ENCODE measurements at places on chromosomes 11 and 22.

DNA sequence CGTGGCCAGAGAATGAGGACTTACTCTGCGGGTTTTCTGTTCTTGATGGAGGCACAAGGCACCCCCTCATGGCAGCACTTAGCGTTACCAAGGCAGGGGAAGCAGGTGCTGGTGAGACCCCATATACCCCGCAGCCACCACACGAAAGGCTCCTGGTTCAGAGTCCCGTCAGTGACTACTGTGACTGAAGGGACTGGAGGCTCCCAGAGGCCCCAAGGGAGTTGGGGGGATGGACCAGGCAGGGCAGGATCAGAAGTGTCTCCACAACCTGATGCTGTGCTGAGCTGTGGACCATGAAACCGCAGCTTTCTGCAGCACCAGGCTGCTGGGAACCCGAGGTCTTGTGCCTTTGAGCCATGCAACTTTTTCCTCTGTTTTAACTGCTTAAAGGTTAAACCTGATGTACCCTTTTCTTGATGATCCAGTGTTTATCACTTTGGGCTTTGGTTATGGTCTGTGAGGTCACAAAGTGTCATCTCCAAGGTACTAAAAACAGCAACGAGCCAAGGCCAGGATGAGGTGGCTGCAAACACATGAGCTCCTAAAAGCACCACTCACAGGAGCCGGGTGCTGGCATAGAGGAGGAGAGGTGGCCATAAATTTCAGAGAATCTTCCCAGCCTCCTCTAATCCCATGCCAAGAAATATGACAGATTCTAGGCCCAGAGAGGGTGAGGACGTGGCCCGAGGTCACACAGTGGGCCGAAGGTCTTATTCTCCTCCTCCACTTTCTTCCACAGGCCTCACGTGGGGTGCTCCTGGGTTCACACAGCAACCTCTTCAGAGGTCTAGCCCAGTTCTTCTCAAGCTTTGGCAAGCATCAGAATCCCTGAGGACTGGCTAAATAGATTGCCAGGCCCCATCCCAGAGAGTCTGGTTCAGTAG lies 4.2 kb upstream of the LRRC32 start:
- no peak for DNase-seq

DNA sequence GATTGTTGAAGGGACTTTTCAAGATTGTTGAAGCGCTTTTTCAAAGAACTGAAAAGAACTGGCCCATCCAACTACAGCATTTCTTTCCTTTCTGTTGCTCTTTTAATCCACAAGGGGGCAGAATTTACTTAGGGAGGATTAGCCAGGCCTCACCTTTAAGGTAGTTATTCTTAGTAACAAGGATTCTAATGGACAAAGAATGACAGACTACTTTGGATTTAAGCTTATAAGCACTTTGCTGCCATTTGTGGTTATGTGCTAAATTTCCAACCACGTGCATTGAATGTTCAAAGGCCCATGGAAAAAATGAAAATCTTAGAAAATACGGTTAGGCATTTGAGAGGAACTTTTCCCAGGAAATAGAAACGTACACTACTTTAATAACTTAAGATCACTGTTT lies 49.5 kb upstream of the HSPA8 start:
- peak; percentile 60 for DNase-seq

DNA sequence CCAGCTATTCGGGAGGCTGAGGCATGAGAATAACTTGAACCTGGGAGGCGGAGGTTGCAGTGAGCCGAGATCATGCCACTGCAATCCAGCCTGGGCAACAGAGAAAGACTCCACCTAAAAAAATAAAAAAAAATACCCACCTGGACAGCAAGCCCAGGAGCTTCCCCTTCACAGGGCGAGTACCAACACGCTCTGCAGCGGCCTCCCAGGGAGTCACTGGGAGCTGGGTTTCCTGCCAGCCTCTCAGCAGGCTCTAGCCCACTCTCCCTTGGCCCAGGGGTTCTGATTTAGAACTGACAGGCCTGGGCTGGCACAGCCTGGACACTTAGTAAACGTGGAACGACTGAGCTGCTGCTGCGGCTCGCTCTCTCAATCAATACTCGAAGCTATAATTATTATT lies 2.0 kb upstream of the CABP7 start:
- DNase-seq, result no peak

GRCh38 chr22:49934891-49935557 lies 16.6 kb downstream of the CRELD2 start:
- no peak for DNase-seq

DNA sequence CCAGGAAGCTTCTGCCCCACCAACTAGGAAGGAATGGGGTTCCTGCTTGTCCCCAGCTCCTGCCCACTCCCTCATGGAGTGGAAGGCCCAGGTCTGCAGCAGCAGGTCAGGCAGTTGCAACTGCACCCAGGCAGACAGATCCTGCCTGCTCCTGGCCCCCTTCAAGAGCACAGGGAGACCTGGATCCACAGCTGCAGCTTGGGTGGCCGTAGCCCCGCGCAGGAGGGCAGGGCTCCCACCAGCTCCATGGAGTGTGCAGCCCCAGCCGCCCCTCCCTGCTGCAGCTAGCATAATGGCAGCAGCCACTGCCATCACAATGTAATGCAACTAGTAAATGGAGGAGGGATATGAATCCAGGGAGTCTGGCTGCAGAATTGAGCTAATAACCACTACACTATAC lies 187.5 kb upstream of the PLET1 start:
- no peak for DNase-seq

GRCh38 chr11:61162092-61162941 lies 1.1 kb upstream of the VPS37C start:
- no peak for DNase-seq

DNA sequence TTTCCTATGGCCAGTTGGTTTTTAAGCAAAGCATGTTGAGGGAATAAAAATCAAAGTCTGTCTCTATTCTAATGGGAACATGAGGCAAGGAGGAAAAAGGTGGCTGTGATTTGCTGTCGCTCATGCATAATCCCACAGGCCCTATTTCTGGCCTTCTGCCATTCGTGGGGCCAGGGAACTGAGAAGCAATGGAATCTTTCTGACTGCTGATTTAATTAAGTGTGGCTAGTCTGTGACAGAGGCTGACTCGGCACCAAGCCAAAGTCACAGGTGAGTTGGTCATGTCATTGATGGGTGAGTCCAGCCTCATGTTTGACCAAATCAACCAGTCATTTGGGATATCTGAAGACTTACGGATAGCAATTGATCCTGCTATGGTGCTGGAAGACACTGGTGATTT lies 429.3 kb upstream of the CADM1 start:
- DNase-seq, result no peak

DNA sequence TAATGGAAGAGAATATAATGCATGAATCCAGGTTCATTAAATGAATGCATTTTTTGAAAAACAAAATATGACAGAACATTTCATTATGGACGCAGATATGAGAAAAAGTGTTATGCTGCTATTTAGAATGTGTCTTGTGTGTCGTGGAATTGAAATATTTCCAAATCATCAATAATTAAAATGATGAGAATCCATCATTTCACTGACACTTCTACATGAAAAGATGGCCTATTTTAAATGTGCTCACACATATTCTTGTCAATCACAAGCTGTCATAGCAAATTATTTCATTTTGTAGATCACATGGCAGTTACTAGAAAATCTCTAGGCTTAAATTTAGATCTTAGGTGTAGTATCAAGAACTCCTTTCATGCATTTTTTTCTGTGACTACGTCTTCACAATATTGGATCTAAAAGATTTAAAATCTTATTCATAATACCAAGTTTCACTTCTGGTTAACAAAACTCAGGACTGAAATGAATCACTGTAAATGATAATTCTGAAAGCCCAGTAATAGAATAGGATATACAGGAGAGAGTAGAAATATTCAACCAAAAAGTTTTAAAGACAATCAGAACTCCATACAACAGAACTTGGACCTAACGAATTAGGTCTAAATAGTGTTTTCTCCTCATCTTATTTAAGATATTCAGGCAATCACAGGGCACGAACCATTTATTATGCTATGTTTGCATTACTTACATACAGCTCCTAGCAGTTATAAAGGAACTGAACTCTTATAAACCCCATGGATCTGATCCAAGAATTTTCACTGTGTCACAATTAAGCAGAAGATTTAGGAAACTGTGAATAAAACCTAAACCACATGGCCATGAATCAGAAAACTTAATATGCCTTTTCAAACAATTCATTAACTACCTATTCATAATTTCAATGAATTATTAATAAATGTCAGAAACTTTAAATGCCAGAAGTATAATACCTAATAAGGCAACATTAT lies 67.7 kb downstream of the DCDC1 start:
- no peak for DNase-seq

Data from COLO829 (cell line).